ENCODE measurements at places on chromosomes 1 and 21. TPM values are rescaled to one million over a fixed set of nuclear protein-coding genes. Genes with fewer than 3 reads are reported as not detected.

The TPR gene
- 96.2 TPM for total RNA-seq

- DNase-seq, result no peak
These were observed 44.4 kb downstream of the HHAT start for GRCh38 chr1:210372931-210373627.

The DLGAP3 gene
- 0.83 TPM for total RNA-seq

GRCh38 chr21:29296446-29296845 lies 2.3 kb upstream of the BACH1 start:
- DNase-seq, result no peak

The HCN3 gene
- total RNA-seq, result 7.4 TPM

DNA sequence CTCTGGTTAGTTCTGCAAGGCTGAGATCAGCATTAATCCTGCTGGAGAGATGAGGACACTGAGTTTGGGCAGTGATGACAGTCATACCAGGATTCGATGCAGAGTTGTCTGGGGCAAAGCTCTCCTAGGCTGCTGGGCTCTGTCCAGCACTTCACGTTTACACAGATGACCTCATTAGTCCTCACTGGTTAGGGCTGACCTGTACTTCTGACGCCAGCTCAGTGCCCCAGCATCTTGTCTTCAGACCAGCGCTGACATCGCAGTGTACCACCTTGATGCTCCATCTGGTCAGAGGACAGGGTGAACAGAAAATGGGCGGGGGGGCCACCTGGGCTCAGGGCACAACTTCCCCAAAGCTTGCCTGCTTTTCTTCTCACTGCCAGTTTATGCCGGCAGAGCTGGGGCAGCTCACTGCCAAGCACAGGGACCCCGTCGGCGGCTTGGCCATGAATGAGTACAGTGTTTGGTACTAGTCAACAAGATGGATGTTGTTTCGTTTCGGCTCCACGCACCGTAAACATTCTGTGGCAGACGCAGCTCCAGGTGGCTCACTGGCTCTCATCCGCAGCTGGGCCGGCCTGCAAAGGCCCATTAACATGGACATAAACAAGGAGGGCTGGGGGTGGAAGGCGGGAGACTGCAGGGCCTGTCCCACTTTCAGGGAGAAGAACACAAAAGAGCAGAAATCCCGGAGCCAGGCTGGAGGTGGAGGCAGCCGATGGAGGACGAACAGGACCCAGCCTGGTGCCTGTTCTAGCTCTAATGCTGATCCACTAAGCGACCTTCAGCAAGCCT lies 118.7 kb downstream of the GLIS1 start:
- no peak for DNase-seq

- no peak for DNase-seq
These were observed 21.4 kb downstream of the PEA15 start for GRCh38 chr1:160226623-160227022.

DNA sequence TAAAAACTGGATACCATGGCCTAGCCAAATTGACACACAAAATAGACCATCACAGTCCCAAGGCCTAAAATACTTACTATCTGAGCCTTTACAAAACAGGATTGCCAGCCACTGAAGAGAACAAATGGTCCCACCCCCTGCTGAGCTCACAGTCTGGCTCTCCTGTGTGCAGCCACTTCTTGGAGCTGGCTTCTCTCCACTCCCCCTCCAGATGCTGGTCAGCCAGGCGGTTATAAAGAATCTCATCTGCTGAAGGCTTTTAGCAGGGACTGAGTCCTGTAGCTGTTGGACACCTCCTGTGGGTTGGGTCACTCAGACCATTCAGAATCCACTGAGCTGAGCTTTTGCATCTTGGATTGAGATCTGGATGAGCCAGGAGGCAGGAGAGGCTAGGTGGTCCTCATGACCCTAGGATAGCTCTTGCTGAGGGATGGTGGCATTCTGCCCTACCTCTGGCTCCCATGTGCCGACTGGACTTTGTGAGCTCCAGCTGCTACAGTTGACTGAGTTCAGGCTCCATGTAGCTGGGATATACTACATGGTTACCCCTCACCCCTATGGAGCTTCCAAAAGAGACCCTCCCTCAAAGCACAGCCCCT lies 16.1 kb downstream of the OXCT2 start:
- no peak for DNase-seq

- peak; percentile 53 for DNase-seq
These were observed 16.3 kb upstream of the MTARC1 start for GRCh38 chr1:220770245-220770913.

DNA sequence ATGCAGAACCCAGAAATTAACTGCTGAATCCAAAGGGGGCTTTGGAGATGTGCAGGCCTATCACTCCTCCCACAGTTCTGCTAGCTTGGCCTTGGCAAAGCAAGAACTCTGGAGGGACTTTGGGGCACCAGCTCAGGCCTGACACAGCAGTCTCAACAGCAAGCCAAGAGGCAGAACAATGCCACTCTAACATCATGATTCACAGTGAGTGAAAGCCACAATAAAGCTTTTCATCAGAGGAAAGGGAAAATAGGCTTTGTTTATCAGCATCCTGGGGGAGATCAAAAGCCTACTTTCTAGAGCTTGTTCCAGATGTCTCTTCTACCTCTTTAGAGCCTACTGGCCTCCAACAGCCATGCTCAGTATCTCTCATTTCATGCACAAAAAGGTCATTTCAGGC lies 283.4 kb downstream of the KCNH1 start:
- DNase-seq, result no peak

DNA sequence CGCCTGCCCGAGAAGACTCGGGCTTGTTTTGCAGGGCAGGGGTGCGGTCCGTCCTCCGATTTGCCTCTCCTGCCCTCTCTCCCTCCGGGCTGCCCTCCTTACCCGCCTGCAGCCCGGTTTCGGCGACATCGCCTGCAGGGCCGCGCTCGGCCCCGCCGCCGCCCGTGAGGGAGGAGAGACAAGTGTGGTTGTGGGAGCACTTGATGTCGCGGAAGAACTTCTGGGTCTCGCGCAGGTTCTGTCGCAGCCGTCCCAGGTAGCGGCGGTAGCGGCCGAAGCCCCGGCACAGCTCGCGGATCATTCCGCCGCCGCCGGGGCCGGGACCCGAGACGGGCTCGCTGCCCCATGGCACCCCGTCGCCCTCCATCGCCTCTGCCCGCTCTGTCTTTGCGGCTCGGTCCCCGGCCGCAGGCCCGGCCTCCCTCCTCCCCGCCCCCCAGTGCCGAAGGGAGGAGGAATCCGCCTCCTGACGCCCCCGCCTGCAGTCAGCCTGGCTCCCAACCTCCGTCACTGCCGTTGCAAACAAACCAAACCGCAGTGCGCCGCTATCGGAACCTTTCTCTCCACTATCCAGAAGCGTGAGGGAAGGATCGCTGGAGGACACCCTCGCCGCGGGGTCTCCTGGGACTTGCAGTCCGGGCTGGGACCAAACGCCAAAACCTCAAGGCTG lies at the start of gene DSTYK:
Gene DSTYK, minus strand, starts transcription at position 534 of the 670 bp plus-strand sequence. Its CDS starts 167 bp downstream, at position 367.
- DNase-seq, result peak; percentile 97

The HAPLN2 gene
- 2.2 TPM for total RNA-seq

- no peak for DNase-seq
These were observed 169.3 kb upstream of the CSF3R start for GRCh38 chr1:36652011-36652410.

- peak; percentile 4 for DNase-seq
These were observed 416.9 kb downstream of the PTPRU start for GRCh38 chr1:29653034-29653810.

GRCh38 chr21:36839123-36839522 lies 127.3 kb downstream of the HLCS start:
- DNase-seq, result no peak

DNA sequence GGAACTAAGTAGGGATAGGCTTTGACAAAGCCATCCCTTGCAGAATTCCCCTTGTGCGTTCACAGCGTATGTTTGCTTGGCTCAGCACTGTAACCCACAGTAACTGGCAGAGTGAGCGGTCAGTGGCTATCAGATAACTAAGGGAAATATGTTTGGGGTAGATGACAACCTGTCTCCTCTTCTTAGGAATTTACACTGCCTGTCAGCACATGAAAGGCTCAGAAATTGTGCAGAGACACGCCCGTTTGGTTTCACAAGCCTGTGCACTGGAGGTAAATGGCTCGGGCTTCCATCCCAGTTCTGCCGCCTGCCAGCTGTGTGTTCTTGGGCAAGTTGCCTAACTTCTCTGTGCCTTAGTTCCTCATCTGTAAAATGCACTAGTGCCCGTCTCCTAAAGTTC lies 101.2 kb downstream of the PRDM2 start:
- no peak for DNase-seq

DNA sequence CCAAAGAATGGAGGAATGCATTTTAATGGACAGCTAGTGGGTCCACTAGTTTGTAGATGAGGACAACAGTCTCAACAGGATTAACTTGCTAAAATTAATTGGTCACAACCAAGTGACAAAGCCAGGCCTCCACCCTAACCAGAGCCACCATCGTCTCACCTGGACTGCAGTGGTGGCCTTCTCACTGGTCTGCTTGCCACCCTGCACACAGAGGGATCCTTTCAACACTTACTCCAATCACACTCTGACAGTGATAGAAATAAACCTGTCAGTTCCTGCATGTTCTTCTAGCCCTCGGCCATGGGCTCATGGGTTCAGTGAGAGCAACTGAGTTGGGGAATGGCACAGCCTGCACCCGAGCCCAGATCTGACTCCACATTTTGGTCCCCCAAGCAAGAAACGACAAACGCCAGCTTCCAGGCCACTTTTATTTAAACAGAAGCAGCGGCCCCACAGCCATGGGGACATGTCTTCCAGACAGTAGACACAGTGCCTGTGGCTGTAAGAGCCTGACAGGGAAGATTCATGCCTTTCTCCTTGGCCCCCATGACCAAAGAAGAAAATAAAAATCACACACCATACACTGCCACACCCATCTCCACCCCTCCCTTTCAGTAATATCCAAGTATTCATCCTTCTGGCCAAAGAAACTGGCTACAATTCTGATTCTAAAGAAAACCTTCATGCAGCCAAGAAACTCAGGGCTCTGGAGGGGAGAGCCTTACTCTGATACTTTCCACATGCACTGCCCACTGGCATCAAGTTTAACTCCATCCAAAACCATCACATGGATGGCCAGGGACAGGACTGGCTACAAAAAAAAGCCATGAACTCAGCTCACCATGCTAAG lies 37.6 kb downstream of the DHCR24 start:
- DNase-seq, result no peak

DNA sequence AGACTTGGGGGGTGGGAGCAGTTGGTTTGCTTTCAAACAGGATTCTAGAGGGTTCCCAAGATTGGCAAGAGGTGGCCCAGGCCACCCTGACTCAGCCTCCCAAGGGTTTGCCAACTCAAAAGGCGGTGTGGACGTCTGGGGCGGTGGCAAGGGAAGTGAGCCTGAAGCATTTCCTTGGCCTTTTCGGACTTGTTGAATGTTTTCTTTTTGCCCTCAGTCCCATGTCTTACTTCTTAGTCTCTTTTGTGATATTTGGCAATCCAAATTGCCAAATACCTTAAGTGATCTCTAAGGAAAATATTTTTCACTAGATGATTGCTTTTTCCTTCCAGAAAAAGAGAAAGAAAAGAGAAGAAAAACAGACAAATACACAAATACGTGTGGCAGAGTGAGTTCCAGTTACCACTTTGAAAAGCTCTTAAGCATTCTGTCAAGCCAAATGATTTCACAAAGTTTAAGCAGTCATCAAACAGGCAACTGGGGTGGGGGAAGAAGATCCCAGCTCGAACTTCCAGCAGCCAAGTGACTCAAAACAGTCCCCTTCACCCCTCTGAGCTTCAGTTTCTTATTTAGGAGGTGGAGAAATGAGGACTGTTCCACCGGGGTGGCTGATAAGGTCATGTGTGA lies 374.6 kb upstream of the USP24 start:
- no peak for DNase-seq

GRCh38 chr1:19372602-19373001 lies 60.5 kb downstream of the SLC66A1 start:
- DNase-seq, result no peak

The AGBL4 gene
- not detected for total RNA-seq

GRCh38 chr1:152752225-152752624 lies 5.6 kb upstream of the KPRP start:
- DNase-seq, result no peak

The CREB3L4 gene
- 16.6 TPM for total RNA-seq

- DNase-seq, result no peak
These were observed 39.3 kb downstream of the SPAG17 start for GRCh38 chr1:118145721-118146120.

- DNase-seq, result no peak
These were observed 89.5 kb downstream of the RUNX1 start for GRCh38 chr21:34959607-34960006.

- no peak for DNase-seq
These were observed 2.7 kb upstream of the ZNF692 start for GRCh38 chr1:248861616-248862015.

The CGN gene
- 154 TPM for total RNA-seq

DNA sequence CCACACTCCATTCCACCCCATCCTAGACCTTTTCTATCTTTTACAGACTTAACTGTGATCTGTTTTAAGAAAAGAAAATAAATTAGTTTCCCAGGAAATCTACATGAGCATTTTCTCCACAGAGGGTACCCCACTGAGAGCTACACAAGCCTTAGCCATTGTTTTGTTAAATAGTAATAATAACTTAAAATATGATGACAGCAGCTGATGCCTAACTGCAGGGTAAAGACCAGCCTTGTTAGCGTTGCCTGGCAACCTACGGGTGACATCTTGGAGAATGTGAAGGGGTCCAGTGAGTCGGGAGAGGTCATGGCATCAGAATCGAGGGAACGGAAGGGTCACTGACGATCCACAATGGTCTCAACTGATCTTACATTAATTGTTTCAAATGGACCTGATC lies 233.2 kb upstream of the PBX1 start:
- DNase-seq, result no peak

DNA sequence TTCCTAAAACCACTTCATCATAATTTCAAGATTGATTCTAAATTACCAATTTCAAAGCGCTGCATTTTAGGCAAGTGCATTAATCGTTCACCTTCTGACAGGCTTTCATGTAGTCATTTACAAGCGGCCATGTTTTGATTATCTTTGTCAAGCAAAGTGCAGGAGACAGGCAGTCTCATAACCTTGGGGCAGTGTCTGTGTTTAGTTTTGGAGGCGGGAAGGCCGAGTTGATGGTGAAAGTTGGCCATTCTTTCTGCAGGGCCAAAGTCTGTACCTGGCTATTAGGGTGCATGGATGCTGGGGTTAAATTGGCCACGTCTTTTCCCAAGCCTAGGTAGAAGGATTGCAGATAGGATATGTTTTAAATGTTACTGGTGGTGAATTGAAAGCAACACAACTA lies 2.9 kb downstream of the AGPAT3 start:
- DNase-seq, result no peak

The KCNC4 gene
- total RNA-seq, result 6.1 TPM

DNA sequence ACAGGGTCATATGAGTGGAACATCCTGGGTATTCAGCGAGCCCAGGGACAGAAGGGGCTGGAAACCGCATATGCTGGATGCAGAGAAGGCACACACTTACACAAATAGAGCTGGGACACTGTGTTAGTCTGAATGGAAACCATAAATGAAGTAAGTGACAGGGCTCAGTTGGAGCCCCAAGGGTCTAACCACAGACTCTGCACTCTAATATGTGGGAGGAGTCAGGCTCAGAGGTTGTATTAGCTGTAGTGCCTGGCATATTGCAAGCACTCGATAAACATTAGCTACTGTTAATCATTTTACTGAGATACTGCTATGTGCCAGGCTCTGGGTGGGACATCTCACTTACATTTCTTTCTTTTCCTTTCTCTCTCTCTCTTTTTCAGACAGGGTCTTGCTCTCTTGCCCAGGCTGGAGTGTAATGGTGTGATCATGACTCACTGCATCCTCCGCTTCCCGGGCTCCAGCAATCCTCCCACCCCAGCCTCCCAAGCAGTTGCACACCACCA lies 6.5 kb upstream of the OLIG1 start:
- no peak for DNase-seq

- DNase-seq, result no peak
These were observed 25.9 kb downstream of the ITSN1 start for GRCh38 chr21:33668180-33668579.

GRCh38 chr1:86194491-86195034 lies 38.0 kb upstream of the COL24A1 start:
- DNase-seq, result no peak

The SERPINC1 gene
- not detected for total RNA-seq

The BATF3 gene
- total RNA-seq, result 4.7 TPM

The MAP10 gene
- 3.1 TPM for total RNA-seq

Measured in Peyer's patch (tissue), 4 donors.